ENCODE measurements at places on chromosomes 3 and 15.

DNA sequence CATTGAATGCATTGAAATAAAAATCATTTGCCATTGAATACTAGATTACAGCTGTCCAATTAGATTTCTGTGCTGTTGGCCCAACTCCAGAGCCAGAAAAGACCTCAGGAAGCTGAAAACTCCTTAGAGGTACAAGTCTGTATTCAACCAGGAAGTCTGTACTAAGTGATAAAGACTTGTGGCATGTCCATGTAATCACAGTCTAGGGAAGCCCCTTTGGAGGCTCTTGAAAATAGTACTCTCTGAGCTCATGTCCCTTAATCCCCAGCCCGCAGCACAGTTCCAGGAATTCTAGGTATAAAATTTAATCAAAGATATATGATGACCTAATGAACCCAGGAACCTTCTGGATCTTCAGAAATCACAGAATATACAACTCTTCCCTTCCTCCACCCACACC, 279.4 kb downstream of the RSL24D1 start:
- H3K4me3 ChIP-seq = no peak overlapping the region
- H3K27me3 ChIP-seq = no peaks in the 10 kb centered on the region
- DNase-seq = no peak
- no peak overlapping the region for H3K27ac ChIP-seq

GRCh38 chr3:102098130-102098885, 249.0 kb downstream of the NFKBIZ start:
- no peaks in the 10 kb centered on the region for H3K36me3 ChIP-seq
- DNase-seq = no peak
- no peaks in the 10 kb centered on the region for H3K27me3 ChIP-seq
- H3K4me1 ChIP-seq = no peaks in the 10 kb centered on the region

GRCh38 chr3:89851974-89852621, 744.7 kb downstream of the EPHA3 start:
- H3K27me3 ChIP-seq = no peaks in the 10 kb centered on the region
- no peak overlapping the region for H3K4me3 ChIP-seq
- no peaks in the 10 kb centered on the region for H3K4me1 ChIP-seq
- no peaks in the 10 kb centered on the region for H3K36me3 ChIP-seq
- no peak overlapping the region for H3K27ac ChIP-seq

GRCh38 chr3:22977650-22978289, 225.4 kb upstream of the UBE2E2 start:
- DNase-seq = no peak
- no peaks in the 10 kb centered on the region for H3K36me3 ChIP-seq
- H3K4me3 ChIP-seq = no peak overlapping the region
- no peaks in the 10 kb centered on the region for H3K4me1 ChIP-seq

DNA sequence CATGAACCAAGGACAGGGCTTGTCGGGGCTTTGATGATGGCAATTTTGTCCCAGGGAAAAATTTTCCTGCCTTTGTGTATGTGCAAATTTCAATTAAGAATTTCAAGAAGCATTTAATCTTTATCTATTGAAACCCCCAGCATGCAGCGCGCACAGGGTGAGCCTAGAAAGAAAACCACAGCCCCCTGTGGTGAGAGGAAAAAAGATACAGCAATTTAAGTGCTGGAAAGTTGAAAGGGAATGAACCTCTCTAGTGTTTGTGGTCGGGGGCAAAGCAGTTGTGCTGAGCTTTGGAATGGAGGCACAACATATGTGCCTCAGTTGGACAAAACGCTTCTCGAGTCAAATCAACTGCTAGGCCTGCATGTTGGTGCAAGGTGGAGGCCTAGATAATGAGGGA, 111.8 kb upstream of the C15orf61 start:
- H3K4me1 ChIP-seq = peaks cover 19% of the 10 kb centered on the region
- DNase-seq = no peak
- H3K27ac ChIP-seq = no peak overlapping the region

DNA sequence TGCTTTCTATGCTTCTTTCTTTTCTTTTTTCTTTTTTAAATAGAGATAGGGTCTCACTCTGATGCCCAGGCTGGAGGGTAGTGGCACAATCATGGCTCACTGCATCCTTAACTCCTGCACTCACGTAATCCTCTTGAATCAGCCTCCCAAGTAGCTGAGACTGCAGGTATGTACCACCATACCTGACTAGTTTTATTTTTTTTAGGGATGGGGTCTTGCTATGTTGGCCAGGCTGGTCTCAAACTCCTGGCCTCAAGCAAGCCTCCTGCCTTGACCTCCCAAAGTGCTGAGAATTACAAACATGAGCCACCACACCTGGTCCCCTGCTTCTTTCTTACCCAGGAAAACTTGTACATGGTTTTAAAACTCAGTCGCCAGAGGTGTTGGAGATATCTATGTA, 24.2 kb upstream of the HDC start:
- no peaks in the 10 kb centered on the region for H3K27me3 ChIP-seq
- DNase-seq = no peak
- no peak overlapping the region for H3K27ac ChIP-seq
- H3K4me1 ChIP-seq = no peaks in the 10 kb centered on the region
- no peak overlapping the region for H3K4me3 ChIP-seq

- no peak overlapping the region for H3K4me3 ChIP-seq
- DNase-seq = no peak
- no peak overlapping the region for H3K27ac ChIP-seq
- H3K36me3 ChIP-seq = no peaks in the 10 kb centered on the region
Measured at GRCh38 chr3:46707601-46708011, 6.4 kb downstream of the TMIE start.

DNA sequence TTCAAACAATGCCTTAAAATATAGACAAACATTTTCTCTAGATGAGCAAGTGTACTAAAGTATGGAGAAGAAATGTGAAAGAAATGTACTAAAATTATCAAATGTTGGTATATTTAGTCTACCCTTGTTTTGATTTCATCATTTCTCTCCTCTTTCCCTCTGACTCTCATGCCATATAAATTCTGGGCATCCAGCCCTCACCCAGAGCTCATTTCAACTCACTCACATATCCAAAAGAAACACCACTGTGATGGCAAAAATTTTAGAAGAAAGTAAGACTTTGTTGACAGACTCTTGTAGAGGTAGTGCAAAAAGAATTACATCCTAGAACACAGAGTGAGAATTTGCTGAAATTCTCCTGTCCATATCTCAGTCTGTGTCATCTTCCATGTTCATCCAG, 377.8 kb upstream of the SUCLG2 start:
- no peak overlapping the region for H3K4me3 ChIP-seq
- H3K4me1 ChIP-seq = no peaks in the 10 kb centered on the region
- DNase-seq = no peak
- no peak overlapping the region for H3K27ac ChIP-seq
- H3K27me3 ChIP-seq = no peaks in the 10 kb centered on the region

DNA sequence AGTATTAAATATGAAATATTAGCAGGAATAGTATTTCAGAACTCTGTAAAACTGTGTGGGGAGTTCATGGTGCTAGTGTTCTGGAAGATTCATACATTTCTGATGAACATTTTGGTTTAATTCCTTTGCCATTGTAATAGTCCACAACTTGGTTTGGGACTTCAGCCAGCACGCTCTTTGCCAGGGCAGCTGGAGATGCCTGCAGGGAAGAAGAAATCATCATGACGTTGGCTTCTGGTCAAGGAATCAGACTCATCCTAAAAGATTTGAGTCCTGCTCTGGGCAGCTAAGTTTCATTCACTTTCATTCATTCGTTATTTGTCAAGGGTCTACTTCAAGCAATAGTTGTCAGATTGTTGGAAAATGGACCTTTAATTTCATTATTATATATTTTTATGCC, 32.4 kb upstream of the MRPL3 start:
- H3K4me1 ChIP-seq = no peaks in the 10 kb centered on the region
- no peak overlapping the region for H3K4me3 ChIP-seq
- 0 out of 2 replicates have a peak, but pooled peaks cover 8% of the 10 kb centered on the region for H3K27me3 ChIP-seq

- peaks cover 16% of the 10 kb centered on the region for H3K4me1 ChIP-seq
- no peaks in the 10 kb centered on the region for H3K36me3 ChIP-seq
- H3K4me3 ChIP-seq = no peak overlapping the region
Measured at GRCh38 chr3:197007296-197007940, 22.2 kb downstream of the MELTF start.

GRCh38 chr15:63344731-63345390, 36.8 kb downstream of the CA12 start:
- no peak overlapping the region for H3K4me3 ChIP-seq
- no peaks in the 10 kb centered on the region for H3K36me3 ChIP-seq
- no peak for DNase-seq
- no peaks in the 10 kb centered on the region for H3K27me3 ChIP-seq
- no peaks in the 10 kb centered on the region for H3K4me1 ChIP-seq

GRCh38 chr3:67578416-67578815, 76.0 kb downstream of the SUCLG2 start:
- no peak overlapping the region for H3K4me3 ChIP-seq
- no peak for DNase-seq
- no peaks in the 10 kb centered on the region for H3K4me1 ChIP-seq

DNA sequence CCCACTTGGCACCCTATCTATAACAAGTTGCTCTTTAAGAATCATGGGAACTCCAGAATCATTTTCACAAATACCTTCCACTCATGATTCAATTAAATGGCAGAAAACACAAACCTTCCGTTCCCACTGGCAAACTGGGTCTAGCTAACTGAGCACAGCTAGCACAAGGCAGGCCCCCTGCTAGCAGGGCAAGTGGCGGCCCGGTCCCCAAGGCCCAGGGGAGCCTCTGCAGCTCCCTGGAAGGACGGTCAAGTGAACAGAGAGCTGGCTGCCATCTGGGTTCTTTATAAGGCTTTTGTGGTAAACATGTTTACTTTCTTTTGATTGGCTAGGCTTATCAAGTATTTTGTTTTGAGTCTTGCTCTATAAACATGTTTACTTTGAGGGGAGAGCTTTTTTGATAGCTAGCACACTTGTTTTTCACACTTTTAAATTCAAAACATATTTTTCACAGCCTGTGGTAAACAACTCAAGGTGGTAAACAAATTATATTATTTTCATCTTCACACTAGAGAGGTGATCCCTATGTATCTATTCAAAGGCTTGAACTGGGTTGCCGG, 81.4 kb downstream of the FOXP1 start:
- H3K27ac ChIP-seq = no peak overlapping the region
- no peak for DNase-seq
- no peaks in the 10 kb centered on the region for H3K36me3 ChIP-seq
- no peaks in the 10 kb centered on the region for H3K27me3 ChIP-seq
- H3K4me1 ChIP-seq = peaks cover 5% of the 10 kb centered on the region
- H3K4me3 ChIP-seq = no peak overlapping the region

DNA sequence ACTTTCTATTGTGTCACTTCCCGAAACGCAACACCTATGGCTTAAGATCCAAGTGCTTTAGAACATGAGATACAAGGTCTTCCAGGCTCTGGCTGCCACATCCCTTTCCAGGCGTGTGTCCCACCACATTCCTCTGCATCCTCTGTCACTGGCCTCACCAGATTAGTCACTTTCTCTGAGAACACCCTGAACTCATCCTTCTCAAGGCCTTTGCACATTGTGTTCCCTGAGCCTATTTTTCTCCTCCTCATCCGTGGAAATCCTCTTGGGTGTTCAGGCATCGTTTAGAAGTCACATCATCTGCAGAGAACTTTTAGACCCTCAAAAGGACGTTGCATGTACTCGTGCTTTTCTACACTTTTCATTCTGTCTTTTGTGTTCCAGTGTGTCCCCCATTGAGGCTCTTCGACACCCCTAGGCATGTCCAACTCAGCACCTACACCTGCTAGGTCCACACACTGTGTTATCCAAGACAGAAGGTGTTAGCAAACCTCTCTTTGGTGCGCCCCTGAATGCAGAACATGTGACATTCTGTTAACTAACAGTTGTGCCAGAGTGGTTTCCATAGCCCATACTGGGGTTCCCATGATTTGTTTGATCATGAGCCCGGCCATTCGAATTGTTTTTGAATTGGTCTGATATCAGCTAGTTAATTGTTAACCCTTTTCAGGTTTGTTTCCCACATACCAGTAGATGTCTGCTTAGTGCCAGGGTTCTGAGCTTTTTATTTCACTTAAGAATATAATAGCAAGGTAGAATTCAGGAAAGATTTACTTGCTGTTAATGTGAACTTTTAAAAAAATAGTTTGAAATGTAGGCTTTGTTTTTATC, 67.2 kb downstream of the LPP start:
- H3K4me1 ChIP-seq = no peaks in the 10 kb centered on the region
- no peaks in the 10 kb centered on the region for H3K27me3 ChIP-seq
- no peak for DNase-seq
- H3K27ac ChIP-seq = no peak overlapping the region
- no peak overlapping the region for H3K4me3 ChIP-seq
- no peaks in the 10 kb centered on the region for H3K36me3 ChIP-seq

GRCh38 chr15:71044006-71044405, 71.3 kb upstream of the THSD4 start:
- H3K27ac ChIP-seq = no peak overlapping the region
- H3K4me3 ChIP-seq = no peak overlapping the region
- H3K4me1 ChIP-seq = peaks cover 12% of the 10 kb centered on the region
- no peak for DNase-seq
- H3K27me3 ChIP-seq = no peaks in the 10 kb centered on the region

- H3K27me3 ChIP-seq = no peaks in the 10 kb centered on the region
- H3K36me3 ChIP-seq = no peaks in the 10 kb centered on the region
- no peak for DNase-seq
- no peaks in the 10 kb centered on the region for H3K4me1 ChIP-seq
- no peak overlapping the region for H3K27ac ChIP-seq
Measured at GRCh38 chr3:63921741-63922482, 9.7 kb upstream of the SCAANT1 start.

DNA sequence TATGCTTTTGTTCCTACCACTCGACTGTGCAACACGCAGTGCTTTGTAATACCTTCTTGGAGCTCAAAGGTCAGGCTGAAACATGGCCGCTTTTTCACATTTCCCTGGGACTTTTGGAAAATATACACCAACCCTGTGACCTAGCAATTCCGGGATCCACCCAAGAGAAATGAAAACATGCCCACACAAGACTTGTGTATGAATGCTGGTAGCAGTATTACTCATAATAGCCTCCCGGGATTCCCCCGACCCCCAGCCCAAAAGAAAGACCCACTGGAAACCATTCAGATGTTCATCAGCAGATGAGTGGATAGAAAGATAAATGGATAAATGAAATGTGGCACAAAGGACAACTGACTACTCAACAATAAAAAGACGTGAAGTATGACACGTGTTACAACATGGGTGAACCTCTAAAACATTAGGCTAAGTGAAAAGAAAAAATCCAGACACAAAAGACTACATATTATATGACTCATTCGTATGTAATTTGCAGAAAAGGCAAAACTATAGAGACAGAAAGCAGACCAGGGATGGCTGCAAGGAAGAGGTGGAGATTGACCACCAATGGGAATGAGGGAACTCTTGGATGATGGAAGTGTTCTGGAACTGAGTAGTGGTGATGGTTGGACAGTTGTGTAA, 104.1 kb downstream of the PGPEP1L start:
- no peak for DNase-seq
- H3K4me1 ChIP-seq = no peaks in the 10 kb centered on the region
- no peak overlapping the region for H3K27ac ChIP-seq
- H3K27me3 ChIP-seq = no peaks in the 10 kb centered on the region

GRCh38 chr3:52782412-52783210, 5.2 kb downstream of the ITIH1 start:
- no peaks in the 10 kb centered on the region for H3K36me3 ChIP-seq
- no peak for DNase-seq
- no peak overlapping the region for H3K27ac ChIP-seq
- no peak overlapping the region for H3K4me3 ChIP-seq

- no peaks in the 10 kb centered on the region for H3K36me3 ChIP-seq
- no peaks in the 10 kb centered on the region for H3K27me3 ChIP-seq
- no peak overlapping the region for H3K27ac ChIP-seq
- H3K4me3 ChIP-seq = no peak overlapping the region
Measured at GRCh38 chr15:97076011-97076410, 745.5 kb downstream of the NR2F2 start.

Measured in HCT116 (cell line).